Activated T-helper 1 cell treated with Interleukin-2 at 50 U/mL for 16 hours (primary cell): ENCODE measurements at places on chromosomes 1 and 21.

- DNase-seq, result no peak
Measured at GRCh38 chr1:7810395-7810794, 26.3 kb downstream of the PER3 start.

DNA sequence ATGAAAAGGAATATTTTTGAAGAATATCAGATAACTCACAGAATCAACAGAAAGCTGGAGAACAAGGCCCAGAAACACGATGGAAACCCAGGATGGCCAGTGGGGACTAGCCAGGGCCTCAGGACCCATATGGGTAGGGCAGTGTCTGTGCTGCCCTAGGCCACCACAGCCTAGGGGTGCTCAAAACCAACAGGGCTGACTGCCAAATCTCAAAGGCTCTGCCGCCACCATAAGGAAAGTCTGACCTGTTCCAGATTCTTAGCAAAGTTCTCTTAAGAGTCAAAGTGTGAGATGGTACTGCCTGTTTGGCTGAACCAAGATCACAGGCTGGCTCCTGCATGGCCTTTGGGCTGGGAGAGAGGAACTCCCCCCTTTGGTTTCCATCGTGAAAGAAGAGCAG lies 164.7 kb upstream of the CTTNBP2NL start:
- DNase-seq, result no peak

DNA sequence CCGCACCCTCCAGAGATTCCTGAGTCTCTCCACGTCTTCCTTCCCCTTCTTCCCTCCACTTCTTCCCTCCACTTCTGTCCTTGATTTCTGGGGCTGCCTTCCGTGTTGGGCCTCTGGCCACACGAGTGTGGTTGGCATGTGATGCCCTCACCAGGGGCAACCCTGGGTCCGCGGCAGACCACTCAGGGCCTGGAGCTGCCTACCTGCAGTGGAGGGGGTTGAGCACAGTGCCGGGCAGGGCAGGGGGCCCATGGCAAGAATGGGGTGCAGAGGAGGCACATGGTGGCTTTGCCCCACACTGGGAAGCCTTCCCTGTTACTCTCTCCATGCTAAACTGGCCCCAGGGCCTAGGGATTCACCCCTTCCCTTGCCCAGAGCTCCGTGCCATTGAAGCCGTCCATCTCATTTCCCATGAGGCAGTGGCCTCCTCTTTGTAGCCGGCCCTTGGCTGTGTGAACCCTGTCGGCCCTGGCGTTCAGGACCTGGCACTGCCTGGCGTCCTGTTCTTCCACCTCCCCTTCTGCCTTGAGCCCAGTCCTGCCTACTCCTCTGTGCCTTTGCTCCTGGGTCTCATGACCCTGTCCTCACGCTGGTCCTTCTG lies 13.4 kb downstream of the RRP1 start:
- no peak for DNase-seq

- DNase-seq, result no peak
Measured at GRCh38 chr1:221078260-221078965, 199.2 kb downstream of the HLX start.

DNA sequence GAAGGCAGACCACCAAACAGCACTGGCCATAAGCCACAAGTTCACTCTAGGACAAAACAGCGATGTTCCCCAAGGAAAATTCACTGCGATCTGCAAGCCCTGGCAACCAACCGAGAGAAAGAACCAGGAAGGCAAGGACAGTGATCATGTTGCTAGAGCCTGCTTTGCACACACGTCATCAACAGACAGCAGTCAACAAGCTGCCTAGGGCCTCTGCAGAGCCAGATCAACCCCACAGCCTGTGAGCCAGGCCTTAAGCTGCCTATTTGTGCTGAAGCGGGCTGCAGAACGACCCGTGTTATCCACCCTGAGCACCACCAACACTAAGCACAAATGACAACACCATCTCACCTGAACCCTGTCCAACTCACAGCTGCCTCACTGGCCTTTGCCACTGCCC lies 6.2 kb upstream of the YRDC start:
- DNase-seq, result no peak
